ENCODE measurements at places on chromosomes 6 and 20. TPM values are rescaled to one million over a fixed set of nuclear protein-coding genes. Genes with fewer than 3 reads are reported as not detected.

NMBR gene
- total RNA-seq = not detected

NOX3 gene
- not detected for total RNA-seq

FAM209B gene
- total RNA-seq = 3.1 TPM

DLL1 gene
- total RNA-seq = 7.2 TPM

BTNL2 gene
- total RNA-seq = not detected

CLDN20 gene
- total RNA-seq = not detected

TINAG gene
- not detected for total RNA-seq

CST8 gene
- total RNA-seq = not detected

WFDC2 gene
- total RNA-seq = not detected

MCHR2 gene
- total RNA-seq = not detected

SNAI1 gene
- total RNA-seq = 2.5 TPM

Measured in CD4-positive, alpha-beta T cell (primary cell).